Neural crest cell (in vitro differentiated cells): ENCODE measurements at places on chromosomes 11 and 22. TPM values are rescaled to one million over a fixed set of nuclear protein-coding genes. Genes with fewer than 3 reads are reported as not detected.

DNA sequence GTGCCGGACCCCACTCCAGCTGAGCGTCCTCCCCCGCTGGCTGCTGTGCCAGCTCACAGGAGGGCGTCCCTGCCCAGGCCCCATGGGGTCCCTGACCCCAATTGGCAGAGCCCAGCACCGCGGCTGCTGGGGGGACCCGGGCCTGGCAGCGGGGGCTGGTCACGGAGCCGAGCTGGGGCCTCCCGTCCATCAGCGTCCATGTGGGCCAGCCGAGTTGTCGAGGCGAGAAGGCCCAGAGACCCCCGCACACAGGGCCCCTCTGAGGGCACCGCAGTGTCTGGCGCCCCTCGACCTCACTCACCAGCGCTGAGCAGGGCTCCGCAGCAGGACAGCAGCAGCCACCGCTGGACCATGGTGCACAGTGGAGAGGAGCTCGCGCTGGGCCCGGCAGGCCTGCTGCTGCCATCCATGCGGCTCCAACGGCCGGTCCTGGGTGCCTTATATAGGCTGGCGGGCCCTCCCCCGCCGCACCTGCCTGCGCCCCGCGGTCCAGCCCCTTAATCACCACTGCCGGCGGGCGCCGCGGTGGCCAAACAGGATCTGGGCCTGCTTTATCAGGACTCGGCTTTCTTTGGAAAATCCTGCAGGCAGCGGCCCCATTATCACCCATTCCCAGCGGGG, at the start of gene MUC6:
Gene MUC6, minus strand, starts transcription at position 416 of the 621 bp plus-strand sequence. Its CDS starts 63 bp downstream, at position 353.
- DNase-seq: no peak

- DNase-seq: no peak
These were observed 214.1 kb downstream of the TBC1D22A start for GRCh38 chr22:46976598-46976997.

DNA sequence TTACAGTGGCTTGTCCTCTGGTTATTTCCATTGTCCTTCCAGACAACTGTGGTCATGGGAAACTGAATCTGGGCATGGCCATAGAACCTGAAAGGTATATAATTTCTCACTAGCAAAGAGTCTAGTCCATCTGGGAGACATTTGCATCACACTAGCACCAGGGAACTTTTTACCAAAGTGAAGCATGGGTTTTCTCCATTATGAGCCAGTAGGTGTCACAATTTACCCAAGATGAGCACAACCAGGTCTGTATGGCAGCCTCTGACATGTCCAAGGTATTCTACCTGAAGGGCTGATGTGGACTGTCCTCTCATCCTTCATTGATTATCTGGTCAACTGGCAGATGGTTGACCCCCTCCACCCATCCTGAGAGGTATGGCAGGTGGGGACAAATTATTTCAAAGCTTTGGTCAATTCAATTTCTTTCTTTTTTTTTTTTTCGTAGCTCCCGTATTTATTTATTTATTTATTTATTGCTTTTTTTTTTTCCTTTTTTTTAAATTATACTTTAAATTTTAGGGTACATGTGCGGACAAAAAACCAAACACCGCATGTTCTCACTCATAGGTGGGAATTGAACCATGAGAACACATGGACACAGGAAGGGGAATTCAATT, 425.9 kb downstream of the TMEM135 start:
- DNase-seq: peak; percentile 3

GRCh38 chr11:123186286-123186685, 8.8 kb downstream of the CLMP start:
- no peak for DNase-seq

DNA sequence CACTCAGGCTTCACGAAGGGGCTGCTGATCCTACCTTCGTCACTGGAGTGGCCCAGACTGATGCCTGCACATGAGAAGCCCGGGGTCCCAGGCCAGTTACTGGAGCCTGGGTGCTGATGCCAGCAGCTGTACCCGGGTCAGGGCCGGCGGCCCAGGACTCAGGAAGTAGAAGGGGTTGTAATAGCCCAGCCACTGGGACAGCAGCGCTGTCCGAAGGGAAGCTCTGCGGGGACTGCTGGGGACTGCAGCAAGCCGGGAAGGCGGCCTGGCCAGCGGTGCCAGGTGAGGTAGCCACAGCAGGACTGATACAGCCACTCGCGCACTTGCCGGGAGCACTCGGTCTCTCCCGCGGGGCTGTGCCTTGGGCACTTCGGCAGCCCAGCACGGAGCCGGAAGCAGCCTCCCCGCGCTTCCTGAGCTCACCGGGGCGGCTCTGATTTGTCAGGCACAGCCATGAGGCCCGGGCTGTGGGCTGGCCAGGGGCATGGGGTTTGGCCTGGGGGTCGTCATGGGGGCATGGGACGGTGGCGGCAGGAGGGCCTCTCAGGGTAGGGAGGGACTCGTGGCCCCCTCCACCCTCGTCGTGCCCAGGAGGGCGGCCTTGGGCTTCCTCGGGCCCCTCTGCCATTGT, 13.9 kb upstream of the OR8K1 start:
- DNase-seq: no peak

DNA sequence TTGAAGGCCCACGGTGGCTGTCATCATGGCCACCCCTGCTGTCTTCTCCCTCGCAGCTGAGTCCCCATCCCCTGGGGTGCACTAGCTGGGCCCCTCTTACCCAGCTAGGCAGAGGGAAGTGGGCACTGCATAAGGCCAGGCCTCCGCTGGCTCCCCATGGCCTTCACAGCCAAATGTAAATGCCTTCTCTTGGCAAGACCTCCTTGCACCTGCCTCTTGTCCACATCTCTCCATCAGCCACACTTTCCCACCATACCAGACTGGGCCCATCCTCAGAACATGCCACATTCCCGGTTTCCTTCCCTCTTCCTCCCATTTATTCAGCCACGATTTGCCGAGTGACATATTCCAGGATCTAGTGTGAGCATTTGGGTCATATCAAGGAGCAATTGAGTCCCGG, 49.7 kb downstream of the NECTIN1 start:
- no peak for DNase-seq

GRCh38 chr11:124865902-124866851, 945 bp downstream of the ROBO3 start:
- peak; percentile 58 for DNase-seq

The PPP1R14B gene
- 286 and 296 TPM in 2 replicates for total RNA-seq

The SULT4A1 gene
- 6.3 and 7.3 TPM in 2 replicates for total RNA-seq

The UBE2L6 gene
- 66.0 and 68.7 TPM in 2 replicates for total RNA-seq

The DEUP1 gene
- total RNA-seq: 0.70 and 0.80 TPM in 2 replicates
